ENCODE measurements at places on chromosomes 16 and 17.

DNA sequence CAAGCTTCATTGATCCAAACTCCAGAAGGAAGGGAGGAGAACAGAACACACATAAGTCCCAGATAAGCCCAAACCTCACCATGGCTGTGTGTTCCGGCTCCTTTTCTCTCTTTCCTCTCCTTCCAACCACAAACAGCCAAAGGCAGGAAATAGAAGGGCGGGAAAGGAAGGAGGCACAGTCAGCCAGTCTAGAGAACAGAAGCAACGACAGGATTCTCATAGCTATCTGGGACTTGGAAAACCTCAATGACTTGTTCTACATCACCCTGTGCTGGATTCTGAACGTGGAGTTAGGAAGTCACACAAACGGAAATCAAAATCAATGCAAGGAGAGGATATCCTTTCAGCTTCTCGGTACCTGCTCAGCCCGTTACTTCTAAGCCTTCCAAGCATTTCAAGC lies 9.0 kb downstream of the CRK start:
- DNase-seq: no peak

- no peak for DNase-seq
These were observed 278.9 kb upstream of the KCNJ16 start for GRCh38 chr17:69796078-69796477.

GRCh38 chr17:67656494-67657203 lies 61.1 kb upstream of the NOL11 start:
- DNase-seq: no peak

DNA sequence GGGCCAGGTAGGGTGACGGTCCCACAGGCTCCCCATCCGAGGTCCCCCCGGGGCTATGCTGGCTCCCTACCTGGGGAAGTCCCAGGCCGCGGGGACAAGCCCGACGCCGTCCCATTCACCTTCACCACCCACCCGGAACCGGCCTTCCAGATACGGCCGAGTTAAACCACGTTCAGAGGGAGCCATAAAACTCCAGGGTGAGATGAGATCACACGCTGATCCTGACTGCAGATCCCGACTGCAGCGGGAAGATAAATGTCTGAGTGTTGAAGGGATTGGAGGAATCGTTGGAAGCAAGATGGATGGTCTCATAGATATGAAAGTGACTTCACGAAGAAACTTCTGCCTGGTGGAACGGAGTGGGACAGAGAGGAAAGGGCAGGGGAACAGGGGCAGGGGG lies 13.6 kb upstream of the C1QTNF8 start:
- DNase-seq: no peak

GRCh38 chr17:8227238-8227581 lies 16.8 kb upstream of the AURKB start:
- DNase-seq: no peak

DNA sequence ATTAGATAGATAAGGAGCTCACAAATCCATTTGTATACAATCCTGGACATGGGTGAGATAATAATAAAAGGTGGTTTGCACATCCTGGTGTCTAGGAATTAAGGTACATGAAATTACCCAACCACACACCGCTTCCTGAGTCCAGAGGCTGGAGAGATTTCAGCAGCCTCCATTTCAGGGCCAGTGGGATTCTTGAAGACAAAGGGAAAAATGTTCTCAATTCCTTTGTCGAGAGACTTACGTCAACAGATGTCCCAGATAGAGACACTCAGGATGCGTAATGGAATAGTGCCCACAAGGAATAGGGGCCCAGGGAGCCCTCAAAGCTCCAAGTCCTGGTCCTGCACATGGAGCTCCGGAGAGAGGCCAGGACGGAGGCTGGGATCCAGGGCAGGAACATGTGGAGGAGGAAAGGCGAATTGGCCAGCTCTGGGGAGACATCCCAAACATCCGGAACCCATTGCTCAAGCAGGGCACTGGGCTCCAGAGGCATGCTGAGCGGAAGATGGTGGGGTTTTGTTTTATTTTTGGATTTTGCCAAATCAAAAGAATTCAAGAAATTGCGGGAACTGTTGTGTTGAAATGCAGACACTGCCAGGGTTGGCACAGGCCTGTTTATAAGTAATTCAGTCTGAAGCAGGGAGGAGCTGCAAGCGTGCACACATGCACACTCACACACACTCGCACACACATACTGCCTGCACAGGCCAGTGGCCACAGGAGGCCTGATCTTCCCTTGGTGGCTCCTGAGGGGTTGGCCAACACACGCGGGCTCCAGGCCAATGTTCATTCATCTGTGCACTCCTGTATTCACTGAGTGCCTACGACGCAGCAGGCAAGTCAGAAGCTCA lies 97.2 kb downstream of the NOG start:
- DNase-seq: no peak

DNA sequence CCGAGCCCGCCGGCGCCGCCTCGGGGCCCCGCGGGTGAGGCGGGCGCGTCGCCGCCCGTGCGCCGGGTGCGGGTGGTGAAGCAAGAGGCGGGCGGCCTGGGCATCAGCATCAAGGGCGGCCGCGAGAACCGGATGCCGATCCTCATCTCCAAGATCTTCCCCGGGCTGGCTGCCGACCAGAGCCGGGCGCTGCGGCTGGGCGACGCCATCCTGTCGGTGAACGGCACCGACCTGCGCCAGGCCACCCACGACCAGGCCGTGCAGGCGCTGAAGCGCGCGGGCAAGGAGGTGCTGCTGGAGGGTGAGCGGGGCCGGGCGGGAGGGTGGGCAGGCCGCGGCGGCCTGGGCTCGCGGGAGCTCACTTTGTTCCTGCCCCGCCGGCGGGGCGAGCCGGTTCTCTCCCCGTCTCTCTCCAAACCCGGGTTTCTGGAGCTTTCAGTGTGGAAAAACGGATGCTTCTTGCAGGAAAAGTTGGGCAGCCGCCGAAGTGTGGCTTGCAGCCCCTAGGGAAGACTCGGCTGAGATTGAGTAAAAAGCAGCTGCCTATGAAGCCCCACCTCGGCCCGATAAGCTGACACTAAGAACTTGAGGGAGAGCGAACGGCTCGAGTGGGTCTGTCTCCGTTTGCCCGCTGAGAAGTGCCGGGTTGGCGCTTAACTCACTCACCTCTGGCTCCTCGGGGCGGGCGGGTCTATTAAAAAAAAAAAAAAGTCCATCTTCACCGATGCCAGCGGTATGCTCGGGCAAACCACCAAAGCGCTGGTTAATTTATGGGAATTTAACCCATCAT lies 677 bp downstream of the SNTB2 start:
- DNase-seq: peak; percentile 40

GRCh38 chr17:16991349-16992009 lies 19.6 kb upstream of the TNFRSF13B start:
- peak; percentile 69 for DNase-seq

DNA sequence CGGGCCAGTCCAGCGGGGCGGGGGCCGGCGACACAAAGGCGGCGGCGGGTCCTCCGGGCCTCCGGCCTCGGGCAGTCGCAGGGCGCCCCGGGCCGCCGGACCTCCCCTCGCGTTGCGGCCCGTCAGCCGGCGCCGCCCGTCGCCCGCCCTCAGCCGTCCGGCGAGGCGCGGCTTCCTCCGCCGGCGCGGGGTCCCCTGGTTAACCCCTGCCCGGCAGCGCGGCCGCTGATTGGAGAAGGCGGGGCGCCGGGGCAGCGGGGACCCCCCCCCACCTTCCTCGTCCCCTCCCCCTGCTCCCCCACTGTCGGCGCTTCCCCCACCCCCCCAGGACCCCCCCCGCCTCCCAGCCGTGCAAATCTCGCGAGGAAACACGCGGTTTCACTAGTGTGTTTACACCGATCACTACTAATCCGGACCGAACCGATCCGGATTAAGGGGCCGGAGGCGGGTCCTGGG lies at the start of gene TLK2:
TLK2 (plus strand) TSS at position 402 of the 456 bp plus-strand sequence. CDS start 2,301 bp downstream, outside the sequence.
- peak; percentile 68 for DNase-seq

DNA sequence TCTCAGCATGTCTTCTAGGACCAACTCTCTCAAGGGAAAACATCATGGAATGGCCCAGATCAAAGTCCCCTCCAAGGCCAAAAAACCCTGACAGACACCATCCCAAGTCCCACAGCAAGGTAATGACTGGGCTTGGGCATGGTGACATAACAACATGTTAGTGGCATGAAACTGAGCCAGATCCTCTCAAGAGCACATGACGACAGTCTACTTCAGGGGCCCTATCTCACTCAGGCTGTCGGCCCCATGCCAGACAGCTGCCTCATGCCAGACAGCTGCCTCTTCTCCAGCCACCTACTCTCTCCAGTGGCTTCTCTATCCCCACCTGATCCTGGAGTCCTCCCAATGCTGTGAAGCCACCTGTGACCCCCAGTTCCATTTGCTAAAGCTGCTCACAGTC lies 18.4 kb downstream of the HSD11B2 start:
- DNase-seq: no peak

- no peak for DNase-seq
These were observed 129.3 kb downstream of the PHKB start for GRCh38 chr16:47590472-47590871.

- no peak for DNase-seq
These were observed 201.2 kb upstream of the ERCC4 start for GRCh38 chr16:13718748-13719147.

DNA sequence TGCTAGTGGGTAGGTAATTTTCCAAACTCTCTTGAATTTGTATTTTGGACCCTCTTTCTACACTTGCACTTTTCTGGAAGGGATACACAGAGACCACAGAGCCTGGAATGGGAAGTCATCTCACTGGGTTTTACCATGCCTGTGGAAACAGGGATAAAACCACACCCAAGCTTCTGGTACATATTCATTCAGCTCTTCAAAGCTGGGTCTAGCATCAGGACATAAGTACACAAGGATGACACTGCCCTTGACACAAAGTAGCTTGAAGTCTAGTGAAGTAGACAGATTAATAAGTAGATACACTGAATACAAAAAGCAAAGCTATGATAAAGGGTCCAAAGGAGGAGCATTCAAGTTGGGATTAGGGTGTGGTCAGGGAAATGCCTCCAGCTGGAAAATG lies 118.2 kb downstream of the CDH11 start:
- DNase-seq: no peak

DNA sequence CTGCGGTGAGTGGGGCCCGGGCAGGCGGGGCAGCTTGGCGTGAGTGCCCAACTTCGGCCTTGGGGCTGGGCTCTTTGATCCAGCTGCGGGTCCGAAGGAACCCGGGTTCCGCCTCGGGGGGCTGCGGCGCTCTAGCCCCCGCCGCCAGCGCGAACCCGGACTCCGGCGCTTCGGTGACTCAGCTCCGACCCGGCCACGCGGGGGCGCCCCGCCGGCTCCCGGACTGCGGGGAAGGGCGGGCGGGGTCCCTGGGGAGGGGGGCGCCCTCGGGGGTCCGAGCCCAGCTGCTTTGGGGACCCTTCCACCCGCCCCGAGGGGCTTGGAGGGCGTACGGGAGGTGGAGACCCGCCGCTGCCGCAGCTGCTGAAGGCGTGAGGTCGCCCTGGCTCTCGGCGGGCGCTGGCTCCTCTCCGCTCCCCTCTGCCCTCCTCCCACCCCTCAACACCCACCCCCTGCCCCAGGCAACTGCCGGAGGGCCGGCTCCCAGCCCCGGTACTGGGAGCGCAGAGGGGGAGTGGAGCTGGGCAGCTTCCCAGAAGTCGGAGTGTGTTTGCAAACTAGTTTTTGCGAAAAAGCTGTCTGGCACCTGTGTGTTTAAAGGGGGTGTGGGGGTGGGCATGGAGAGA lies 516 bp downstream of the CPNE2 start:
- DNase-seq: peak; percentile 47

GRCh38 chr16:84924331-84925091 lies 86.8 kb downstream of the ZDHHC7 start:
- DNase-seq: no peak

DNA sequence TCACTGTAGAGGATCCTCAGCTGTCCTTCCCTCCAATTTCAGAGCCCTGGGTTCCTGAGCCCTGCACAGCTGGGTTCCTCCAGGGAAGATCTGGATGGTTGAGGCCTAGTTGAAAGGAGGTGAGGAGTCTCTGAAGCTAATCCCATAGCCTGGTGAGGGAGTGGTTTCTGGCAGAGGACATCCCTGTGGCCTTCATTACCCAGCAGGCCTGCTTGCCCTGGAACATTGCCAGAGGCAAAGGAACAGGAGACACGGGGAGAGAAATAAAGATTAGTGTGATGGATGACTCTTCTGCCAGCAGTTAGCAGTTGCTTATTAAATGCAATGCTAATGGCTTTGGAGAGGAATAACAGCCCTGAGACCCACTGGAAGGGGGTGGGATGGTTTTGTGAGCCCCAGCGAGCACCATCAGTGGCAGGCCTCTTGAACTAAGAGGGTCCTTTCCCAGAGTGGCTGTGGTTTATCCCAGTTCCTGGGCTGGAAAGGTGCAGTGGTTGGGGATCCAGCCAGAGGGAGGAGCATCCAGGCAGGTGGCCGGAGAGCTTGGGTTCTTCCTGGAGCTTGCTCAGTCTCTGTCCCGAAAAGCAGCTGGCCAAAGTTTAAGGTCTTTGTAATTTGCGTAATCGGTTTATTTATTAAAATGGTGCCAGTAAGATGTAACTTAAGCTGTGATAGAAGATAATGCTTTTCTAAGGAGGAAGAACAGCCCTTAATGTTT lies 209.7 kb downstream of the CCDC182 start:
- no peak for DNase-seq

DNA sequence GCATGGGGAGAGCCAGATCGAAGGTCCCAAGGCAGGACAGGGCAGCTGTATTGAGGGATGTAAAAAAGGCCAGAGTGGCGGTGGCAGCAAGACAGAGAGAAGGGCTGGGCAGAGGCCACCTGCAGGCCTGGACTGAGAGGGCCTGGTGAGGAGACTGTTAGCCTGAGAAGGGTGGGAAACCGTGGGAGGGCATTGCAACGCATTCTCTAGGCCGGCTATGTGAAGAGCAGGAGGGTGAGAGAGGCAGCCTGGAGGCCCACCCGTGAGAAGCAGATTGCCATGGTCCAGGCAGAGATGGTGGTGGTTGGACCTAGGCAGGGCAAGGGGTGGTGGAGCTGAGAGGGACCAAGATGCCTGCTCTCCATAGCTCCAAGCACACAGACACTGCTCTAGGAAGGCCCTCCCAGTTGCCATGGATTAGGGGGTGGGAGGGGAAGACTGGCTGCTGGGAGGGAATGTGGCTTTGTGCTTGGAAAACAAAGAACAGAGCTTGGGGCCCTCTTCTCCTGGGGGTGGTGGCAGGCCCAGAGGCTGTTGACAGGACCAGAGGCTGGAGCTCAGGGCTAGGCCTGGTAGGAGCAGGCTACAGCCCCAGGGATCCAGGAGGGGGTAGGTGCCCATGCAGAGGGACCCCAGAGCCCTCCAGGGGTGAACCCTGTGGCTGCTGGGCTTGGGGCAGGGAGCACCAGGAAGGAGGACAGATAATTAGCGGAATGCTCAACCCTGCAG lies 12.4 kb upstream of the TCAP start:
- no peak for DNase-seq

GRCh38 chr16:82108774-82109173 lies 61.2 kb downstream of the MPHOSPH6 start:
- no peak for DNase-seq

GRCh38 chr17:34832376-34832775 lies 128.9 kb downstream of the CCT6B start:
- no peak for DNase-seq

All from T-helper 2 cell (primary cell).